ENCODE measurements at places on chromosomes 11 and 22. TPM values are rescaled to one million over a fixed set of nuclear protein-coding genes. Genes with fewer than 3 reads are reported as not detected.

The CASP5 gene
- total RNA-seq, result 0.72 TPM

The RCOR2 gene
- total RNA-seq, result 0.32 TPM

The SYCE3 gene
- total RNA-seq, result not detected

The MYRF gene
- 0.16 TPM for total RNA-seq

The KRTAP5-5 gene
- total RNA-seq, result not detected

The SNX32 gene
- 0.93 TPM for total RNA-seq

The HPS5 gene
- 66.0 TPM for total RNA-seq

The NXPE4 gene
- not detected for total RNA-seq
